ENCODE measurements at places on chromosomes 13 and 19.

- DNase-seq: no peak
Measured at GRCh38 chr19:2775556-2776430, 7.3 kb downstream of the SGTA start.

GRCh38 chr19:30516111-30516510 is 143.9 kb downstream of the ZNF536 start:
- no peak for DNase-seq

GRCh38 chr13:76730220-76730619 is 156.0 kb downstream of the KCTD12 start:
- DNase-seq: no peak

DNA sequence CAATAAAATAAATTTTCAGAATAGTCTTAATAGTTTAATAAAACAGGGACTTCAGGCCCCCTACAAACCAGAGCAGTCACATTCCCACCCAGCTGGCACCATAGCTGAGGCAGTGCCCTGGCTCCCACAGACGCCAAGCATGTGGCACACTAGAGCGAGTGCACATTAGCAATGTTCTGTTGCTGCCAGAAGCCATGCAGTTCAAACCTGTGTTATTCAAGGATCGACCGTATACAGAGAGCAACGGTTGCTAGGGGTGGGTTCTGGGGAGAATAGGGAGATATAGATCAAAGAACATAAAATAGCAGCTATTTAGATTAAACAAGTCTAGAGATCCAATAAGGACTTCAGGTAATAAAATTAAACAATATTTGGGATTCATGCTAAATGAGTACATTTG is 419.3 kb upstream of the KLHL1 start:
- no peak for DNase-seq

DNA sequence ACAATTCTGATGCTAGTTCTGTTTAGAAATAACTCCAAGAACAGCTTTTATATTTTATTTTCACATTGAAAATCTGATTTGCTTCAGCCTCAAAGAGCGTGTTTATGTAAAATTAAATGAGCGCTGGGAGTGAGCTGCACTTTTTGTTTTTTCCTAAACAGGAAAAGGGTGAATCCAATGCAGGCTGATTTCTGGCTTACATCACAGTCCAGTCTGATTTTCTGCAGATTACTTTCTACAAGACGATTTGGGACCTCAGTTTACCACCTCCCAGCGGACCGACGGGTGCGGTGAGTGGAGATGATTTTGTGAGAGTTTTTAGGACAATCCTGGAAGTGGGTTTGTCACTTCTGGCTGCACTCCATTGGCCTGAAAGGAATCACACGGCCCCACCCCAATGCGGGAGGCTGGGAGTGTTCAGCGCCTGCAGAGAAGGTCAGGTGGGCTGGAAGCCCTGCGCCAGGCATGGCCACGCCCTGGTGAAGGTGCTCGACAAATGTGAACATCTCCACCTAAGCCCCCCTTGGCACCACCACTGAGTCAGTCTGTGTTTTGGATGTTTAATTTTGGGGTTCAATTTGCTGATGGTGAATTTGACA is 90.1 kb downstream of the ANKRD10 start:
- no peak for DNase-seq

- DNase-seq: peak; percentile 32
Measured at GRCh38 chr13:67221630-67222226, 8.4 kb downstream of the PCDH9 start.

- DNase-seq: no peak
Measured at GRCh38 chr13:50198508-50198907, 183.3 kb downstream of the KCNRG start.

DNA sequence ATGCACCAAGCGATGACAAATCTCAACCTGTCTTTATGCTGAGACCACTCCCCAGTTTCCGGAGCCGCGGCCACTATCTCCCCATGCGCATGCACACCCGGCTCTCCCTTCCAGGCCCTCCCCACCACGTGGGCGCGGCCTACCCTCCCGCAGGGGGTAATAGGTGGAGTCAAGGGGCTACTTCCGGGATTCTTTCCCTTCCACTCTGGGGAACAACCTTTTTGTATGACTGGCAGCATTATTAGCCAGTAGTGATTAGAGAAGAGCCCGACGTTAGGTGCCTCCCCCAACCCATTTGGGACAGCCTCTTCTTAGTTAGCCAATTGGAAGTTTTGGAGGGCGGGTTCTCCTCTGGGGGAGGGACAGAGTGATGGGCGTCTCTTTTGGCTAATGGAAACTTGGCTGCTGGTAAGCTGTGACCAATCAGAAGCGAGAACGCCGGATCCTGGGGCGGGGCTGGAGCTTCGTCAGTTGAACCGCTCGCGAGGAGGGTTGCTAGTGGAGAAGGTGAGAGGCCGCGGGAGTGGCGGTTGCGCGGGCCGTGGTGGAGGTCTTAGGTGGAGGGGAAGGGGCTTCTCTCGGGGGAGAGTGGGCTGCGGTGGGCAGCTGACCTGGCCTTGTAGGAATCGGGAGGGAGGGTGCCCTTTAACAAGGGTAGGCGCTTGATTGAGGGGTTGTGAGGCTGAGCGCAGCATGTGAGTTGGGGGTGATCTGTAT is at the start of gene CCDC61:
TSS of gene CCDC61 (plus strand) at position 470 of the 717 bp plus-strand sequence. CDS start 7,552 bp downstream, outside the sequence.
- peak; percentile 100 for DNase-seq

DNA sequence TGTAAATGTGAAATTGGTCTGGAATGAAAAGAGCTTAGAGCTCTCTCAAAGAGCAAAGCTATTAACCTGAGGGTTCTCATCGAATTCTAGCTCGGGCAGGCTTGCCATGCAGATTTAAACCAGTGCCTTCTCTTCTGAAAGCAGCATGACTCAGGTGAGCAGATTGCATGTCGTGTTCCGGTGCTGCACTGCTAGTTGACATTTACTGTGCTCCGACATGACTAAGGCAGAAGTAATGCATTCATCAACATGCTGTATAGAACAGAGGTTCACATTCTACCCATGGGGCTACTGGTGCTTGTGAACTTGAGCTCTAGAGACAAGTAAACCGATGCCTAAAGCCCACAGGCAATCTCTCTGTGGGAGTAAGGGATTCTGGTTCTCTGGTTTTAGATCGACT is 947.7 kb downstream of the EFNB2 start:
- no peak for DNase-seq

DNA sequence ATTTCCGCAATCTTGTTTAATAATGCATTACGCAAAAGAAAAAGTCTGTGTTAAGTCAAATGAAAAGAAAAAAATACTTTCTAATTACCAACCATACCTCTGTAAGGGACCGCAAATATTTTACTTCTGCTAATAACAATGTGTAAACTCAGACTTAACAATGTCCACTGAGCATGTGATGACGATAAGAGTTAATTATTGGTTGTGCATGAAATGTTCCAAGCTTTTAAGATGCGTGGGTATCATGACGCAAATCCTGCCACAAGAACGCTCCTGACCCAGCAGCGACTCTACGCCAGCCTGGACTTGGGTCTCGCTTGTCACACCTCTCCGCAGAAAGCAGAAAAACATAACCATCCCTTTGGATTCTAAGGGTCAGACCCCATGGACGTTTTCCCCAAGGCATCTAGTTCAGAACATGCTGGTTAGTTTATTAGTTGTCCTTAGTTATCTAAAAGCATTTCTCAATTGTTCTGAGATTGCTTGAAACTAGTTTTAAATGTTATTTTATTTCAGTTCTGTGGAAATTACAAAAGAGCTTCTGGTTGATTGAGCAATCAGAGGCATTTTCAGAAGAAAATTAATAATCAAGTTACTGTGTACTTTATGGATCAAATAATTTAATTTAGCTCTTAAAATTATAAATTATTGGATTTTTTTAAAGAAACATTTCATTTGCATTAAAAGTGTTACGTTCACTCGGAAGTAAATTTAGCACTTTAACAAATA is 779.9 kb upstream of the ARGLU1 start:
- DNase-seq: no peak

DNA sequence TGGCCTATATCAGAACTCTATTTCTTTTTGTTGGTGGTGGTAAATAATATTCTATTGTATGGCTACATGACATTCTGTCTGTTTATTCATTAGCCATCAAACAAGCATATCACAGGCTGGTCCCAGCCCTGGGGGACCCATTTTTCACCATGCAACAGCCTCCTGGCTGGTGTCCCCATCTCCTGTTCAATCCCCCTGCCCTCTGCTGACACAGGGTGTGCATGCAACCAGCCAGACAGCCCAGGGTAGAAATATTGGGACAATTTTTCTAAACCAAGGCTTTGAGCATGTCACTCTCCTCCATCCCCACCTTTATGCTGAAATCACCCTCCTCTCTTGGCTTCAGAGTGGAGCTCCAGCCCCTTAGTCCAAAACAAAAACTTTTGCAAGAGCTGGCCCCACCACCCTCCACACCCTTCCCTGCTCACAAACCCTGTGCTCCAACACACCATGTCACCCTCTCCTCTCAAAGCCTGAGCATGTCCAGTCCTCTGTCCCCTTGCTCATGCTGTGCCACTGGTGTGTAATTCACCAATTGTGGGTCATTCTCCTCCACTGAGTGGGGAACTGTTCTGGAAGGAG is 153.0 kb upstream of the UQCRFS1 start:
- no peak for DNase-seq

- DNase-seq: no peak
Measured at GRCh38 chr19:39192846-39193245, 3.9 kb upstream of the NCCRP1 start.

GRCh38 chr19:12481781-12482508 is 2.7 kb downstream of the ZNF709 start:
- DNase-seq: no peak

DNA sequence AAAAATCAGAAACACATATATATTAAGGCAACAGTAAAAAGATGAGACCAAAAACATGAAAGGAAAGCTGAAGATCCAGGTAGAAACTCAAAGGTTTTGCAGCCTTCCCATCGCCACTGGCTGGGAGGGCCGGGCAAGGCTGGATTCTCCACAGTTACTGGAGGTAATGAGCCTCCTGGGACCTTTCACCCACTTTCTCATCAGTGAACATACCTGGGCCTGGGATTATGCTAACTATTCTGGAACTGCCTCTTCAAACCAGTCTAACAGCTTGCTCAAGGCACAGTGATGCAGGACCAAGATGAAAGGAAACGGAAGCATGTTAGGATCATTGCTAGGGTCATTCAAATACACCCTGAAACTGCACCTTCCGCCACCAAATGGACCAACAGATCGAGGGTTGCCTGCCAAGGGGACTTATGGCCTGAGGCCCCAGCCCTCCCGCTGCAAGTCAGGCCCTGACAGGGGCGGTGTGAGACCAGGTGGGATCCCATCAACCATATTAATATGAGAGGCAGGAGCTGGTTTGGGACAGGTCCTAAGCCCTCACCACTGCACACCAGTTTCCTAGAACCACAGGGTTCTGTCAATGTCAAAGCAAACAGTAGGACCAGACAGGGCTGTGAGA is 28.4 kb upstream of the ATP12A start:
- no peak for DNase-seq

GRCh38 chr13:75666646-75667351 is 30.7 kb downstream of the LMO7 start:
- no peak for DNase-seq

DNA sequence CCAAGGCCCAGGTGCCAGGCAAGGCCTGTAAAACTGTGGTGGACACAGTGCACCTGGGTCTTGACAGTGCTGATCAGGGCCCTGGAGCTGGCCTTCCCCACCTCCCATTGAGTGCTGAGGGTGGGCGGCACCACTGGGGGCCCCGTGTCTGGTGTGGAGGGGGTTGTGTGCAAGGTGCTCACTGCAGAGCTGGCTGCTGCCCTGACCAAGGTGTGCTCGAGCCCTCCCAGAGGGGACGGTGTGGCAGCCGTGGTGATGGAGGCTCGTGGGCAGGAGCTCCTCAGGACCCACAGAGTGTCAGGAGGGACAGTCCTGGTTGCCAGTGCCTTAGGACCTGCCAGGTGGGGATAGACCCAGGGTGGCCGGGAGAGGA is 23.0 kb downstream of the ATP4B start:
- no peak for DNase-seq

- DNase-seq: no peak
Measured at GRCh38 chr13:109211616-109212015, 574.8 kb downstream of the IRS2 start.

GRCh38 chr19:34888091-34888490 is 38.6 kb upstream of the ZNF30 start:
- no peak for DNase-seq

DNA sequence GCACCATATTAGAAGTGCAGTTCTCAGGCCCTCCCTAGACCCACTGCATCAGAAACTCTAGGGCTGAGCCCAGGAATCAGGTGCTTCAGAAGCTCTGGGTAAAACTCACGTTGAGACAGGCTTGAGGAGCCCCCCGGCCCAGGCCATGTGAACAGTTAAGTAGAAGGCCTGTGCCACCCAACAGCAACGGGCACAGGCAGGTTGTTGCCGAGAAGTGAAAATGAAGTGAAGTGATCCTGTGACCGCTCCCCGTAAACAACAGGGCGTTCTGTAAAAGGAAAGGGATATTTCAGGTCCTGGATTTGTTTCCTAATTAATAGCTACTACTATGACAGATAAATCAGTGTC is 128.8 kb downstream of the ATP11A start:
- no peak for DNase-seq

DNA sequence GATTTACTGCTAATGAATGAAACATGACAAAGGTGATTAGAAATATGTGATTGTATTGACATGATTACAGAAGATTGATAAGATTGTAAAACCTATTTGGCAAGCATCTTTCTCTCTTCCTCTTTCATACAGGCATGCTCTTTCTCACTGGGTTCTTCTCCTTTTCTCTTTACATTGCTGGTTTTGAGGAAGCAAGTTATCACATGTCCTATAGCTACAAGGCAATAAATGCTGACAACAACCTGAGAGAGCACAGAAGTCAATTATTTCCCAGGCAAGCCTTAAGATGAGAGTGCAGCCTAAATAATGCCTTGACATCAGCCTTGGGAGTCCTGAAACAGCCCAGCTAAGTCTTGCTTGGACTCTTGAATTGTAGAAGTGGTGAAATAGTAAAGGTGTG is 875.0 kb downstream of the SLITRK1 start:
- no peak for DNase-seq

DNA sequence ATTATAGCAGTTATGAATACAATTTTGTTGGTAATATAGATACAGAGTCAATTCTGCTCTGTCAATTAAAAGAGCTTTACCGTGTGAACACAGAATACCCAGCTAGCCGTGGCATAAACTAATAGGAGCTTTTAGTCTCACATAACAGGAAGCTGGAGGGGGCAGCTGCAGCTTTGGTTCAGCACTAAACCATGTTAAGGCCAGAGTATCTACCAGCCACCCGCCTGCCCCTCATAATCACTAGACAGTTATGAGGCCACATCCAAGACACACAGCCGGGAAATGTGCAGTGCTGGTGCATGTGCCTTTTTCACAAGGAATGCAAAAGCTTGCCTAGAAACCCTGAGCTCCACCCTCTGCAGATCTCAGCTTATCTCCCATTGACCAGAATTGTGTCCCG is 62.3 kb downstream of the SGCG start:
- DNase-seq: no peak

DNA sequence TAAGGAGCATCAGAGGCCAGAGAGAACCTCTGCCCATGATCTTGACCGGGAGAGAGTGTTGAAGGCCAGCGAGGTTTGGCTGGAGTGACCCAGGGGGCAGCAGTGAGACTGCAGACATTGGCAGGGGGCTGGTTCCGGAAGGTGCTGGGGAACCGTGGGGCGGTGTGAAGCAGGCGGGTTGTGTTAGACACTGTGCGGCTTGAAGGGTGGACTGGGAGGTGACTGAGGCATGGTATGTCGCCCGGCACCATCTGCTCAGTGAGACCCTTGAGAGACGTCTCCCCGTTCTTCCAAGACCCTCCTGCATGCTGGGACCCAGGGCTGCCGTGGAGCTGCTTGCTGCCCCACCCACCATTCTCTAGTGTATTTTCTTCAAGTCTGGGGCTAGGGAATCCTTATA is 24.6 kb downstream of the CARM1 start:
- DNase-seq: no peak

- peak; percentile 63 for DNase-seq
Measured at GRCh38 chr13:51955816-51956603, 55.2 kb downstream of the ATP7B start.

- DNase-seq: no peak
Measured at GRCh38 chr19:29515233-29515619, 10.6 kb upstream of the VSTM2B start.

All from NCI-H1694 (cell line).